ENCODE measurements at places on chromosomes 2 and 18. TPM values are rescaled to one million over a fixed set of nuclear protein-coding genes. Genes with fewer than 3 reads are reported as not detected.

The TMEM37 gene
- total RNA-seq = 1.8 TPM

The COLEC11 gene
- 0.76 TPM for total RNA-seq

The DSC3 gene
- total RNA-seq = 1.5 TPM

The ZNF385B gene
- total RNA-seq = not detected

The POTEI gene
- total RNA-seq = not detected

The SERPINB2 gene
- total RNA-seq = 0.11 TPM

The CNGA3 gene
- total RNA-seq = 0.09 TPM

The RAX gene
- total RNA-seq = not detected

The UBR3 gene
- total RNA-seq = 13.4 TPM

The WNT6 gene
- total RNA-seq = 0.23 TPM

The LBX2 gene
- 2.7 TPM for total RNA-seq

The SNRPD1 gene
- total RNA-seq = 164 TPM

The SRD5A2 gene
- 0.02 TPM for total RNA-seq

The SLC16A14 gene
- total RNA-seq = 1.3 TPM

The GREB1L gene
- 3.5 TPM for total RNA-seq

The HOXD13 gene
- total RNA-seq = 0.19 TPM

The SLC19A3 gene
- 2.1 TPM for total RNA-seq

The SLC14A1 gene
- total RNA-seq = not detected

The CEP68 gene
- 9.2 TPM for total RNA-seq

The ABCG8 gene
- total RNA-seq = not detected

The COA5 gene
- 20.4 TPM for total RNA-seq

The TCF23 gene
- total RNA-seq = not detected

The CGREF1 gene
- 8.1 TPM for total RNA-seq

The AGXT gene
- not detected for total RNA-seq

The NT5C1B gene
- not detected for total RNA-seq
